NCI-H460 (cell line): ENCODE measurements at places on chromosomes 2 and 18.

DNA sequence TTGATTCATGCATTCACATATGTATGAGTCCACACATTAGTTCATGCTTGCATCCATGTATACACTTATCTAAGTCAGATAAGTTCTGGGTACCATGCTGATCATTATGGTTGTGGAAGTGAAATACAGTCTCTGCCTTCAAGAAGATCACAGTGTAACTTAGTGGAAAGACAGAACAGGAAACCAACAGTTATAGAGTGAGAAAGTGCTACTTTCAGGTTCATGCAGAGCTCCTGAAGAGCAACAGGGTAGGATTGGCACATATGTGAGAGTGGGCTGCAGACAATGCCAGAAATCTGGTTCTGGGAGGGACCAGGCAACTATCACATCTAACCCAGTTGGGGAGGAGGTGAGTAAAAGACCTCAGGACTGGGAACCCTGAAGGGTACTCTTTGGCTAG, 35.4 kb upstream of the PGAP1 start:
- no peak for DNase-seq

DNA sequence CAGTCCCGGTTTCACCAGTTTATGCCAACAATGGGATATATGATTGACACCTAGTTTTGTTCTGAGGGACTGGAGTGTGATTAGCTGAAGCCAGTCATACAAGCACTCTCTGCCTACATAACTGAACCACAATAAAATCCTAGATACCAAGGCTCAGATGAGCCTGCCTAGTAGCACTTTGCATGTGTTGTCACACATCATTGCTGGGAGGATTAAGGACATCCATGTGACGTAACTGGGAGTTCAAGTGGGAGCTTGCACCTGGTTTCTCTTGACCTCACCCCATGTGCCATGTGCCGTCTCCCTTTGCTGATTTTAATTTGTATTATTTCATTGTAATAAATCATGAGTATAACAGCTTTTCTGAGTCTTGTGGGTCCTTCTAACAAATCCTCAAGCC, 90.3 kb downstream of the TMEM163 start:
- no peak for DNase-seq

GRCh38 chr2:109528811-109529501, 84.8 kb downstream of the SEPTIN10 start:
- no peak for DNase-seq

DNA sequence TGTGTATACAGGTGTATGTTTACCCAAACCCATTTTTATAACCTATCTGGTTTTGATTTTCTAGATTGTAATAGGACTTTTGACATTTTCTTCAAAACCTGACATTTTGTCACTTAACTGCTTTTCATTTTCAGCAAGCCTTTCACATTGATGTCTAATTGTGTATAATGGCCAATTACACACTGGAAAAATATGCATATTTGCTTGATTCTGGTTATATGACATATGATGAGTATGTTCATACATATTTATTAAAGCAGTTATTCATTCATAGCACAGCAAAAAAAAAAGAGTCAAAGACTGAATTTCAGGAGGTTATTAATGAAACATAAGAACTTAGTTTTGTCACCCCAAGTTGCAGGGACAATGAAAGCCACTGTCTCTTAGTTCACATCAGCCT, 307.7 kb upstream of the TNP1 start:
- DNase-seq: no peak

- DNase-seq: no peak
Observed at GRCh38 chr18:70135604-70136003, 69.9 kb downstream of the RTTN start.

DNA sequence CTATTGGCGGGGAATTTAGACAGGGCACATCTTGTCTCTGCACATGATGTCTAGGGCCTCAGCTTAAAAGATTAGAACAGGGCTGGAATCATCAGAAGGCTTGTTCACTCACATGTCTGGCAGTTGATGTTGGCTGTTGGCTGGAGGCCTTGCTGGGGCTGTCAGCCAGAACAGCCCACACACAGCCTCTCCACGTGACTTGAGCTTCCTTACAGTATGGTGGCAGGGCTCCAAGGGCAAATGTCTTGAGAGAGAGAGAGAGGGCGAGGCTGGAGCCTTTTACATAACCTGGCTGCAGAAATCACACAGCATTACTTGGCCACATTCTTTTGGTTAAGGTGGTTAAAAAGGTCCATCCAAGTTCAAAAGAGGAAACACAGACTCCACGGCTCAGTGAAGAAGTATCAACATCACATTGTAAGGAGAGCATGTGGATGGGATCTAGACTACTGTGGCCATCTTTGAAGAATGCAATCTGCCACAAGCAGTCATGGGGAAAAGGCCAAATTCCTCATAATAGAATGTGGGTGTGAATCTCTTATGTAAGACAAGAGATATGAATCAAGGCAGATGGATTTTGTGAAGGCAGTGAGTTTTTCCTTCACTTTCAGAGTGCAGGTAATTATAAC, 30.4 kb downstream of the SRSF7 start:
- DNase-seq: no peak

DNA sequence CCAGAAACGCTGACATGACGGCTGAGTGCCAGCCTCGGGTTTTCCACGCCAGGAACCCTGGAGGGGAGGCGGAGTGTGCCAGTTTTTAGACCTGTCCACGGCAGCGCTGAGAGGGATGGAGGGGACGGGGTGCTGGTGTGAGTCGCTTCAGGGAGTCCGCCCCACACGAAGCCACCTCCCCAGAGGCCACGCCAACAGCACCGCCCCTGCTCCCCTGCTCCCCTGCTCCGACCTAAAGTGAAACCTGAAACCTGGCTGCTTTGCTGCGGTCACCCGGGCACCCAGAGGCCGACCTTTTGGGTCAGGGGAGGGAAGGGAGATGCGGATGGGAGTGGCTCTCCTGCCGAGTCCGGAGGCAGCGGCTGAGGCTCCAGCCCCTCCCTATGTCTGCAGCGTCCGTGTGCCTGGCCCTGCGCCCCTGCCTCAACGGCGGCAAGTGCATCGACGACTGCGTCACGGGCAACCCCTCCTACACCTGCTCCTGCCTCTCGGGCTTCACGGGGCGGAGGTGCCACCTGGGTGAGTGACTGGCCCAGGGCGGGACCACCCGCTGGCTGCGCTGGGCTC, 38.1 kb downstream of the SNED1 start:
- peak; percentile 14 for DNase-seq

DNA sequence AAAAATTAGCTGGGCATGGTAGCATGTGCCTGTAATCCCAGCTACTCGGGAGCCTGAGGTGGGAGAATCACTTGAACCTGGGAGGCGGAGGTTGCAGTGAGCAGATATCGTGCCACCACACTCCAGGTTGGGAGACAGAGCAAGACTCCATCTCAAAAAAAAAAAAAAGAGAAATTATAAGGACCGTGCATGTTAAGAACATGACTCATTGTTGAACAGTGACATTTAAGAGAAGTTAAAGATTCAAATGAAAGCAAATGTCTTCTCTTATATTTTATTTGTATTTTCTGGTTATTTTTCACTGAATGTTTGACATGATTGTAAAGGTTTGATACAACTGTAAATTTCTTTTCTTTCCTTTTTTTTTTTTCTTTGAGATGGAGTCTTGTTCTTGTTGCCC, 69.6 kb downstream of the APLF start:
- no peak for DNase-seq

DNA sequence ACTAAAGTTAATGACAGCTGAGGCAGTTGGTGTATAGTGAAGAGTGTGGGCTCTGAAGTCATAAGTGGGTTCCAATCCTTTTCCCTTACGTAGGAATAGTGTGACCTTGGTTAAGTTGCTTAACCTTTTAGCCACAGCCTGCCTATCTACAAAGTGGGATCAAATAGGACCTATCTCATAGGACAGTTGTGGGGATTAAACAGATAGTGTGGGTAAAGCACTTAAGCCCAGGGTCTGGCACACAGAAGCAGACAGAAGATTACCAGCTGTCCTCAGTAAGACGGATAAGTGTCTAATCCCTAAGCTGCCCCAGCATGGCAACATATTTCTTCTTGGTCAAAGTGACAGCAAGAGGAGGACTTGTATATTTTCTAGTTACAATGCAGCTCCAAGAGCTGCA, 28.2 kb downstream of the UBE2F start:
- DNase-seq: no peak

DNA sequence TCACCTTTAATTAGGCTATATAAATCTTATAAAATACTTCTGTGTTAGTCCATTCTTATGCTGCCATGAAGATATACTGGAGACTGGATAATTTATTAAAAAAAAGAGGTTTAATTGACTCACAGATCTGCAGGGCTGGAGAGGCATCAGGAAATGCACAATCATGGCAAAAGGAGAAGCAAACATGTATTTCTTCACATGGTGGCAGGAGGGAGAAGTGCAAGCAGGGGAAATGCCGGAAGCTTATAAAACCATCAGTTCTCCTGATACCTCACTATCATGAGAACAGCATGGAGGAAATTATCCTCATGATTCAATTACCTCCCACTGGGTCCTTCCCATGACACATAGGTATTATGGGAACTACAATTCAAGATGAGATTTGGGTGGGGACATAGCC, 504.4 kb downstream of the RIT2 start:
- DNase-seq: no peak

DNA sequence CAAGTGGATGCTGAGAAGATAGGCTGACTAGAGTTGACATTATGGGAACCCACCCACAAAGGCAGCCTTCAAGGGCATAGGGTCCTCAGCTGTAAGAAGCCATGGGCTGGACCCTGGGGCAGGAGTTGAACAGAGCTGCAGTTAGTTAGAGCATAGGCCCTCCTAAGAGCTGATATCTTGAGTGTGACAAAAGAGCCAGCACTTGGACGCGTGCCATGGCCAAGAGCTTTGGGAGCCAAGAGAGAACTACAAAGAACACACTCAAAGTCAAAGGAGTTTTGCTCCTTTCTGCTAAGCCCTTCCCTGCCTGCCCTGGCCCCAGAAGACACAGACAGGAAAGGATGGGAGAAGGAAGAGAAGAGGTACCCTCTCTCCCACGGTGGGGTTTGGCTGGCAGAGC, 29.9 kb upstream of the AGAP1 start:
- DNase-seq: no peak

DNA sequence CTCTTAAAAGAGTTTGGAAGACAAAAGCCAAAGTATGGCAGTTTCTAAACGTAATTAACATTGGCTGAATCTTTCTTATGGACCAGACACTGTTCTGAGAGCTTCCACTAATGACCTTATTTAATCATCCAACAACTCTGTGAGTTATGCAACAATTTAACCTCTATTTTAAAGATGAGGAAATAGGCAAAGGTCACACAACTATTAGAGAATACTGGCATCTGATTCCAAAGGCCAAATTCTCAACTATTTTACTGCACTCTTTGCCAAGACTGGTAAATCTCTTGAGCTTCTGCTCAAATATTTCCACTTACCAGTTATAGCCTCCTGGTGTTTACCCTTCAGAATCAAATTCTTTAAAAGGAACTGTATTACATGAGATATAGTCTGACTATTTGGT, 42.1 kb upstream of the ERMN start:
- DNase-seq: no peak

GRCh38 chr2:184730288-184730687, 132.0 kb downstream of the ZNF804A start:
- no peak for DNase-seq

DNA sequence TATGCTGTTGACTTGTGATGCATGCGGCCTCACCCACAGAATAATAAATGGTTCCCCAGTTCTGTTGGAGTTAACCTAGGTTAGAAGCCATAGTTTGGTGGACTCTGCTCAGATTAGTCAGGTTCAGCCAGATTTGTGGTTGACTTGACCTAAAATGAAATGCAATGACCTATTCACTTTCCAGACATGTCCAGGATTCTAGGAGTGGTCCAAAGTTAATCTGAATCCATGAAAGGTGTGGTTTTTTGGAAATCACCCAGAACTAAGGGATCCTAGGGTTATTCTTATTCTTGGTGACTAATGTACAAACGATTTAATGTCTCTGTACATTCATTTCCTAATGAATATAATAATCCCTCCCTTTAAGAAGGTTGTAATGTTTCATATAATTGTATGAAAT, 88.9 kb upstream of the RBBP8 start:
- DNase-seq: no peak

DNA sequence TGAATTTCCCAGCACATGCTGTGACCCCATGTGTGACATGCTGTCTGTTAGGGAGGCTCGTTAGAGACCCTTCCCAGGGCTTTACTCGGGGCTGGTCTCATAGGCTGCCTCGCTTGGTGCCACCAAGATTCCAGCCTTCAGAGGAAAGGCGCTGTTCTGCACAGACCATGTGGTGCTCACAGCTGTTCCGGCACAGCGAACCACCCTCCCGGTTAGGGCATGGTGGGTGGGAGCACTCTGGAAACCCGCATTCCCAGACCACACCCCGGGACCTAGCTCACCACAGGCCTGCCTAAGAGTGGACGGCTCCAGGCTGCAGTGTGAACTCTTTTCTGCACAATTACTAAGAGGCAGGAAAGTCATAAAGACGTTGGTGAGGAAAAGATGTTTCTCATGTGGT, 112.0 kb downstream of the MBP start:
- DNase-seq: no peak

GRCh38 chr18:36672437-36673344, 156.1 kb downstream of the TPGS2 start:
- DNase-seq: peak; percentile 40

DNA sequence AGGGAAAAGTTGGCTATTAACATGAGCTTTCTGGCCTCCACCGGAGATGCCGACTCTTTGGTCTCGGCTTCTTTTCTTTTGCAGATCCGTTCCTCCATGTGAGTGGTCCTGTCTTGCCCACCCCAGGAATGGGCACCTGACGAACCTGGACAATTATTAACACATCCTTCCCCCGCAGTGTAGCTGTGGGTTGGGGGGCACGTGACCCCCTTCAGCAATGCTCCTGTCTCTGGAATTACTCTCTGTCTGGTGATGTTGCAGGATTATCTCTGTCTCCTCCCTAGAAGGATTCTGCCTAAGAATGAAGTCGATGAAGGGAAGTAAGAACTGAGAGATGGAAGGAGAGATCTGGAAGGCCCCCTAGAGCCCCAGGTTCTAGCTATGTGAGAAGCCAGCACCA, 115.2 kb upstream of the NPAS2 start:
- no peak for DNase-seq

DNA sequence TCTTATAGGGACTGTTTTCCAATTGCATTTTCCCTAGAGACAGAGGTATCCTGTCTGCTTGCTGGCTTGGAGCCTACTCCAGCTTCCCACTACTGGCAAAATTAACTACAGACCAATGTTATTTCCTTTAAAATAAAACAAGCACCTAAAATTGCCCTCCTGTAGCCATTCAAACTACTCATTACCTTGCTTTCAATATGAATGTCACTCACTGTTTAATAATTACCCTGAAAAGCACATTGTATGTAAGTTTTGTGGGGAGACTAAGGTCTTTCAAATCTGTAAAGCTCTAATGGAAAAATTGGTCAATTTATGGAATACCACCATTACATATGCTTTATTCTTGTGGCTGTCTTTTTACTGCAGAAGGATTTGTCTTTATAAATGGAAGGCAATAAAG, 87.3 kb downstream of the DOCK10 start:
- no peak for DNase-seq

DNA sequence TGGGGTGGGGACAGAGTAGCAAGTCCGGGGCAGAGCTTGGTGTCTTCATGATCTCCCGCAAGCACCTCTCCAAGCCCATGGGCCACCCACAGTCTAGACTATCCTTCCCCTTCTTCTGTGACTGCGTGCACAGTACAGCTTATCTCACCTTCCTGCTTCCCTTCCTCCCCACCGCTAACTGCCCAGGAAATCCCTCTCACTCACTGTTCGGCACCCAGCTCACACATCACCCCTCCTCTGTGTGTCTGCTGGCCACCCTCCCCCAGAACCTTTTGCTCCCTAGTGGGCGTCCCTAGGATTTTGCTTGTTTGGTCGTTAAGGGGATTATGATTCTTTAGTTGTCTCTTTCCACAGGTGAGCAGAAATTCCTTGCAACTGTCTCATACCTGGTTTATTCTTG, 31.5 kb upstream of the SMAD7 start:
- DNase-seq: no peak

- DNase-seq: peak; percentile 7
Observed at GRCh38 chr2:136874258-136874657, 108.9 kb downstream of the THSD7B start.
